ENCODE measurements at places on chromosomes 1 and 21.
A peak's percentile ranks its signal among the peaks of the same experiment; 100 is the strongest.

DNA sequence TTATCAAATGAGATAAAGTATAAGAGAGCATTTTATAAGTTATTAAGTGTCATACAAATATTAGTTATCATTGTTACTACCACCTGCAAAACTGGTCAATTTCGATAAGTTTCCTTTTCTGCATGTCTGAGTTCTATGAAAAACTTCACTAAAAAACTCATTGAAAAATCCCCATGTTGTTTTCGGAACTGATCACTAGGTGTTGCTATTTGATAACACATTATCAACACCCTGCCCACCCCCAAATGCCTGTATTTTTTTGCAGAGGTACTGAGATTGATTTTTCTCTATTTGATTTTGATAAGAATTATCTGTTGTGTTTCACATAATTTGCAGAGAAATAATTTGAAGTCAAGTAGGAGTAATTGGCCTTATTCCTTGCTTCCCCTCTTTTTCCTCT lies 22.1 kb upstream of the DISP1 start:
- DNase-seq: no peak

DNA sequence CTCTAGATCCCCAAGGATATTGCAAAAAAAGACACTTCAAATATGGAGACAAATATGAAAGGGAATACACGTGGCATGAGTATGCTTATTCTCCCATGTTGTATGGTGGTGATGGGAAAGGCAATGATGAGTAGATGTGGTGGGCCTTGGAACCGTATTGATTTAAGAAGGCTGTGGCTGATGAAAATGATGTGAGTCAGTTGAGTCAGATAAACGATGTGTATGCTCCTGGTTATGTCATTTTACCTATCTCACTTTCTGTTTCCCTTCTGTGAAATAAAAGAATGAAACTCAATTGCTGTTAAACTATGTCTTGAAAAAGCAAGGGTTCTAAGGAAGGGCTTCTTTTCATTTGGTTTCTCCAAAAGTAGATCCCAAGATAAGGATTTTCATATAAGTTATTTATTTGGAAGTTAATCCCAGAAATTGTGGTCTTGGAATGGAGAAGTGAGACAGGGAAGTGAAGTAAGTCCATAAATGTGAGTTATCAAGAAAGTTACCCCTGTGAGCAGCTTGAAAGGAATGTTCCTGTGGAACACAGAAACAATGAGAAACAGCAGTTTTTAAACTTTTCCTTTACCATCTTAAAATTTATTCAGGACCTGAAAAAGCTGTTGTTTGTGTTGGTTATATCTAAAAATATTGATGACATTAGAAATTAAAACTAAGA lies 292.0 kb downstream of the DUSP10 start:
- DNase-seq: no peak

DNA sequence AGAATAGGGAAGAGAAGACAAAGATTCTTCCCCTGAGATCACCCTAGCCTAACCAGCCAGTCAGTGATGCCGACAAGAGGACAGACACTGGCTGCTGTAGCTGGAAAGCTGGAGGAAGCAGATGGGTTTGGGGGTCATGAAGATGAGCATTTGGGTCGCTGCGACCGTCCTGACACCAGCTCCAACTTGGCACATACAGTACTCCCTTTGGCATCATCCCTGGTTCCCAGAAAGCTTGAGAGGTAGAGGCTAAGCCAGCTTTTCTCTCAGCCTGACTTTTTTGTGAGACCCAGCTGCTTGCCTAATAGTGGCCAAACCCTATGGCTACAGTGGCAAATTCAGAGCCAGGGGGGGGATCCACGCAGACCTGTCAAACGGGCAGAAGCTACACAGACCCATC lies 43.0 kb upstream of the IKBKE start:
- no peak for DNase-seq

DNA sequence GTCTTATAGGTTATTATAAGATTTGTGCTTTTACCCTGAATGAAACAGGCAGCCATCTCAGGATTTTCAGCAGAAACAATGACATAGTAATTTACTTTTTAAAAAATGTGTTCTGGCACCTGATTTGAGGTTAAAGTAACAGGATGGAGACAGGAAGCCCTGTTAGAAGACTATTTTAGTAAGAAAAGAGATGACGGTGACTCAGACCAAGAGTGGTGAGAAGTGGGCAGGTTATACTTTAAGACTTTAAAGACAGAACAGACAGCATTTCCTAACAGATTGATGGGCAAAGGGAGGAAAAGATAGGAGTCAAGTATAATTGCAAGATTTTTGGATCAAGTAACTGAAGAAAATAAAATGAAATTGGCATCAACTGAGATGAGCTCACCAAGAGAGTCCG lies 436.8 kb upstream of the NR5A2 start:
- DNase-seq: no peak

DNA sequence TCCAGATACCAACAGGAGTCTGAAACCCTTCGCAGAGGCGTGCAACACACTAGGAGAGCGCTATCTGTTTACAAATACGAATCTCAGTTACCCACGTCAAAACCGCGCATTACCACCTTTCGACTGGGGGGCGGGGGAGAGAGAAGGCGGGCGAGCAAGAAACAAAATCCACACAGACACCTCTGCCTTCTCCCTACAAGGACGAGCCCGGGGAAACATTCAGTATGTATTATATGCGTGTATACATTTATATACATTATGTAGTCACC lies 722 bp downstream of the TUT4 start:
- DNase-seq: peak; percentile 46

- no peak for DNase-seq
Measured at GRCh38 chr1:38210021-38210894, 163.7 kb upstream of the POU3F1 start.

GRCh38 chr1:98034505-98034904 lies 113.7 kb upstream of the DPYD start:
- DNase-seq: no peak

DNA sequence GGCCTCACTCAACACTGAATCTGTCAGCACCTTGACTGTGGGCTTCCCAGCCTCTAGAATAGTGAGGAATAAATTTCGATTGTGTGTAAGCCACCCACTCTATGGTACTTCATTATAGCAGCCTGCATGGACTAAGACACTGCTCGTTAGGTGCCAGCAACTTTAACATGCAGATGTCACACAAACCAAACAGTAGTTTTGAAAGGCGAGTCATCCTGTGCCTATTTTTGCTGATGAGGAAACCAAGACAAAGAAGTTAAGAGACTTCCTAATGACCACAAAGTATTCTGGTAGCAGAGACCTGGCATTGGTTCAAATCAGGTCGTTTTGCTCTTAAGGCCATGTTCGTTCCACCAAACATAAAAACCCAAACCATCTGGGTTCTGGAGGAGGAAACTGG lies 42.9 kb downstream of the BATF3 start:
- DNase-seq: no peak

GRCh38 chr1:229230140-229230892 lies 40.6 kb upstream of the RAB4A start:
- no peak for DNase-seq

DNA sequence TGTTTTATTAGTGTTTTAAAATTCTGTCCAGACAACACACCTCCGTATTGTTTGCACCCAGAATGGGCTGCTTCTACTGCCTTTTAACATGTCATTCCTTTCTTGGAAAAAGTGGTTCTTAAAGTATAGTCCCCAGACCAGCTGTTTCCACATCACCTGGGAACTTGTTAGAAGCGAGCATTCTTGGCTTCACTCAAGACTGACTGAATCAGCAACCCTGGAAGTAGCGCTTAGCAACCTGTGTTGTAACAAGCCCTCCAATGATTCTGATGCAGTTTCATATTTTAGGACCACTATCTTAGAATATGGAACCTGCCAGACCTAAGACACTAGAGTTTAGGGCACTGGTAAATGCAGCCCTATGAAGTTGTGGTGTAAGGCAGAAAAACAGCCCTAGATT lies 6.0 kb upstream of the PPIE start:
- no peak for DNase-seq

- no peak for DNase-seq
Measured at GRCh38 chr1:5371270-5371669, 621.0 kb downstream of the NPHP4 start.

GRCh38 chr1:238384381-238384780 lies 493.7 kb upstream of the ZP4 start:
- DNase-seq: no peak

GRCh38 chr1:150387200-150387599 lies 23.3 kb downstream of the RPRD2 start:
- no peak for DNase-seq

DNA sequence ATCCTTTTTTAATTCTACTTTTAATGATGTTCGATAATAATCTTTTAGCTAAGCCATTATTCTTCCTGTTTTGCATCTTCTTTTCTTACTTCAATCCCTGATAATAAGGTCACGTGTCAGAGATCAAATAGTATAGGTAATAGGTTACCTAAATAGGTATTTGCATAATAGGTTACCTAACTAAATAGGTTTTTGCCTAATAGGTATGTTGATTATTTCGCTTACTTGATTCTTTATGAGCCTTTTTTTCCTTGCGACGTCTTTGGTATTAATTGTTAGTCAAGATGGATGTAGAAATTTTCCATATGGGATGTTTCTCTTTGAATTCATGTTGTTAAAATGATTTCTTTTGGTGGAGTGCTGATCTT lies 2.5 kb downstream of the GGPS1 start:
- DNase-seq: no peak

GRCh38 chr1:182662121-182662890 lies 22.1 kb downstream of the RGS8 start:
- DNase-seq: no peak

GRCh38 chr1:6824665-6825368 lies 39.6 kb downstream of the CAMTA1 start:
- DNase-seq: no peak

GRCh38 chr21:33865996-33866575 lies 49.5 kb downstream of the ATP5PO start:
- no peak for DNase-seq

- no peak for DNase-seq
Measured at GRCh38 chr1:88983791-88984559, 8.5 kb downstream of the KYAT3 start.

GRCh38 chr1:31429583-31429982 lies 16.6 kb downstream of the SERINC2 start:
- no peak for DNase-seq

DNA sequence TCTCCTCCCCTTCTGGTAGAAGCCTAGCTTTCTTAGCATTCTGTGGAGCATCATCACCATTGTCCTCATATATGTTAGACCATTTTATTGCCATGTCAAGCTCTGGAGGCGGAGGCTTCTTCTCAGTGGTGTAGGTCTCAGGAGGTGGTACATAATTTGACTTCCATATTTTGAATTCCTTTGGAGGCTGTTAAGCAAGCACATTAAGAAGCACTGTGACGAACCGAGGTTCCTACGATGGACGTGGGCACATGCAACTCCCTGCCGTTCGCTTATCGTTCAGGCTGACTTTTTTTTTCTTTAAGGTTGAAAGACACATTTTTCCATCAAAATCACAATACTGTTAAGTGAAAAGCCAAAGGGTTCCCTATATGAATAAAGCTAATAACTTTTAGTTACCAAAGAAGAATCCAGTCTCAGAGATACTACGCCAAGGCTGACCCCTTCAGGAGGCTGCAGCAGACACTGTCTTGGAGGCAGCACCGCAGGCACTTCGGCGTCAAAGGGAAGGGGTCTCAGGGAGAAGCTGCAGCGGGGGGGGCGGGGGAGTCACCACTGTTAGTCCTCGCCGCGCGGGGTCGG lies 835 bp downstream of the C1orf52 start:
- DNase-seq: no peak

- DNase-seq: no peak
Measured at GRCh38 chr1:1094981-1095380, 20.9 kb upstream of the RNF223 start.

DNA sequence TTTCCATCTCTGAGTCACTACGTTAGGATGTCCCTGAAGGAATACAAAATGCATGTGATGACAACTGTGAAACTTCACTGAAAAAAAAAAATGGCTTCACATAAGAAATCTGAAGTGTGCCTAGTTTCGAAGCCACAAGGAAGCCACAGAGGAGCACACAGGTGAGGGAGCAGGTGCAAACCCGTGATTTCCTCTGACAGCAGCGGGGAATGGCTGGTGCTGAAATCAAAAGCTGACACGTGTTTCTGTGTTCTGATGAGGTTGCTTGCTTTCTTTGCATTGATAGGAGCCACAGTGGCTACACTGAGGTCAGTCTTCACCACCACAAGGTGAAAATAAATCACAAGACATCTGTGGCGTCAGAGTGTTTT lies 105.7 kb upstream of the TLR5 start:
- no peak for DNase-seq

Measured in stimulated activated CD8-positive, alpha-beta memory T cell treated with anti-CD3 and anti-CD28 coated beads, Interleukin-4, amount 100 ng/mL, for 4 hours (primary cell).